Endothelial cell of umbilical vein (primary cell): ENCODE measurements at places on chromosomes 12 and 14. TPM values are rescaled to one million over a fixed set of nuclear protein-coding genes. Genes with fewer than 3 reads are reported as not detected.

DNA sequence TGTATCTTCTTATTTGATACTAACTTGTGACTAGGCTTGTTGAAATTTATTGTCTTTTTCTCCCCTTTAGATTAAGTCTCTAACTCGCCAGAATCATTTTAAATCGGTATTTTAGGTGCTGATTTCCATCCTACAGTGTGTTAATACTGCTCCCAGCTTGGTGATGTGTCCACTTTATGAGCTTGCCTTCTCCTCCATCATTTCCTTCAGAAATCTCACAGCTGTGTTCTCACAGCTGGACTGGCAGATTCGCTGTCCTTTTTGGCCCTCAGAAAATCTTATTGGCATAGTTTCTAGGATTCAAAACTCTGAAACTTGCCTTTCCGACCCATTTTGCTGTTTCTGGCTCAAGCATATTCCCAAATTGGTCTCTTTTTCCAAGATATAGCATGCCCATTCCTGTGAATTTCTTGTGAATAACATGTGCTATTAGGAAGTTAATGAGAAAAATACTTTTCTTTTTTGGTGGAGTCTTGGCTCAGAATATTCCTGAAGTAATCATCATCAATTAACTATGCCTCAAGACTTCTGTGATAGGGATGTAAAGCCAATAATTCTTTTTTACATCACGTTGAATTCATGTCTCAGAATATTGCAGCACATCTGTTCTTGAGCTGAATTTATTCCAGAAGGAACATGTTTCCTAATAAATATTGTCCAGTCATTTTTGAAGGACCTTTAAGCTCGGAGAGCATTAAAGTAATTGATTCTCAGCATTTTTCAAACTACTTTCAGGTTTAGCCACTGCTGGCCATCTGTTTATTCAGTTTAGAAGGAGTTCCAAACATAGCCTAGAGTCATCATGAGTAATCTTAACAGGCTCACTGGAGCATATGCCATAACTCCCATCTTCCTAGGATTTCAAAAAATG, 50.0 kb upstream of the USP44 start:
- no peak overlapping the region for H3K4me3 ChIP-seq
- peaks cover 24% of the 10 kb centered on the region for H3K4me1 ChIP-seq

DNA sequence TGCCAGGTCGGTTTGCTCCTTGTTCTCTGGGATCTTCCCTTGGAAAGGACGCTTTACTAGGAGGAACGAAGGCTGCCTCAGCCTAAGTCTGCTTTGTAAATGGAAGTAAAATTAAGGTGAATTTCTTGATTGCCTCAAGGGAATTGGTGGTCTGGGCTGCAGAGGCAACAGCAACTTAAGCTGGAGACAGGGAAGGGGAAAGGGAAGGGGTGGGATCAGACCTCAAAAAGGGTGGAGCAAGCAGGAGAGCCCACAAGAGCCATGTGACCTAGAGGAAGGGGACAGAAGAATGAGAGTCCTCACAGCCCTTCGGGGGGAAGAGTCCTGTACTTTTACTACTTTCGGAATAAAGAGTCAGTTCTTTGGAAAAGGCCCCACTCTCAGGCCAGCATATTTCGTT, 147.9 kb downstream of the PPM1H start:
- no peaks in the 10 kb centered on the region for H3K36me3 ChIP-seq
- H3K27ac ChIP-seq, result peak overlapping the region; percentile 99
- DNase-seq, result no peak
- peaks cover 62% of the 10 kb centered on the region for H3K4me1 ChIP-seq

- H3K36me3 ChIP-seq, result peaks cover 34% of the 10 kb centered on the region
- H3K27me3 ChIP-seq, result no peaks in the 10 kb centered on the region
- H3K4me1 ChIP-seq, result peaks cover 45% of the 10 kb centered on the region
- no peak overlapping the region for H3K27ac ChIP-seq
- DNase-seq, result no peak
Measured at GRCh38 chr12:51921017-51921725, 13.9 kb downstream of the ACVRL1 start.

DNA sequence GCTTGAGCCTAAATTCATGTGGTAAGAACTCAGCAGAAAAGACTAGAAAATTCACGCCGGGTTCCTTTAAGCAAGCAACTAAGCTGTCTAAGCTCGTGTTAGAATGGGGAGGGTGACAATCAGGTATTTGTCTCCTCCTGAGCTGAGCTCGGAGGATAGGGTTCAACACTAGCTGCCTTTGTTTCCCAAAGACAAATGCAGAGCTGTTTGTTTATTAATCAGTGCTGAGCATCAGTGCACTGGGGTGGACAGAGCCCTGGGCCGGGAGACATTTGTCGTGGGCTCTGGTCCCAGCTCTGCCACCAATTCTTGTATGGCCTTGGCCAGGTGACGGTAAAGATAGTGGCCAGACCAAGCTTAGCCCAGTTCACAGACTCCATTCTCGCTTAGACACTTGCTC, 43.7 kb downstream of the DEGS2 start:
- no peaks in the 10 kb centered on the region for H3K27me3 ChIP-seq
- no peaks in the 10 kb centered on the region for H3K4me1 ChIP-seq
- H3K36me3 ChIP-seq, result no peaks in the 10 kb centered on the region
- no peak overlapping the region for H3K27ac ChIP-seq

DNA sequence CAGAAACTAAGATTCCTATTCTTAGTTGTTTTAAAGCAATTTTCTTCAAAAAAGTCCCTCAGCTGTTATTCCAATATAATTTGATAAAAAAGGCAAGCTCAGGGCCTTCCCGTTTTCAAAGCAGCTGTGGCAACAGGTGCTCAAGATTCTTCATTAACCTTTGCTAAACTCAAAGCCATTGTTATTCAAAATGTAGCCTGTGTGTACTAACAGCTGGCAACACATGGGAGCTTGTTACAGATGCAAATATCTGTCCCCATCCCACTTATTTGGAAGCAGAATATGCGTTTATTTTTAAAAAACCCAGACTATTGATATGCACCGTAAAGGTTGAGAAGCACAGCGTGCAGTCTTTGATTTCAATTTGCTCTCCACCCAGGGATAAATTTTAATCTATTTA, 210.4 kb upstream of the SYT10 start:
- no peaks in the 10 kb centered on the region for H3K4me1 ChIP-seq
- no peaks in the 10 kb centered on the region for H3K27me3 ChIP-seq
- H3K27ac ChIP-seq, result no peak overlapping the region
- no peaks in the 10 kb centered on the region for H3K36me3 ChIP-seq
- DNase-seq, result no peak

DNA sequence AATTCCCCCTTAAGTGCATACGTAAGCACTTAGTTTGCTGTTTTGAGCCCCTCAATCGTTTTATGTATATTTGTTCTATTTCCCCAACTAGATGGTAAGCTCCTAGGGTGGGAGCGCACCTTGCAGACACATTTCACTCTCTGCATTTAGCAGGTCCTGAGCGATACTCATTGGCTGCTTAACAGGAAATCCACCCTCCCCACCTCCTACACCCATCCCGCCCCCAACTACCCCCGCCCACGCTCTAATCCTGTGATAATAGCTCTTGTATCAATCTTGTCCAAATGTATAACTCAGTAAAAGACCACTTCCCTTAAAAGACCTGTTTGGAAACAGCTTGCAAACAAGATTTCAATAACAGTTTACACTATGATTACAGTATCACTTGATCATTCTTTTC, 8.1 kb downstream of the LPAR5 start:
- no peak for DNase-seq
- H3K27me3 ChIP-seq, result peaks cover 2% of the 10 kb centered on the region
- no peak overlapping the region for H3K27ac ChIP-seq
- H3K4me1 ChIP-seq, result no peaks in the 10 kb centered on the region
- H3K4me3 ChIP-seq, result no peak overlapping the region

- H3K4me1 ChIP-seq, result no peaks in the 10 kb centered on the region
- DNase-seq, result no peak
- H3K4me3 ChIP-seq, result no peak overlapping the region
- no peak overlapping the region for H3K27ac ChIP-seq
- no peaks in the 10 kb centered on the region for H3K36me3 ChIP-seq
Measured at GRCh38 chr12:5000658-5001385, 42.9 kb upstream of the KCNA5 start.

GRCh38 chr12:54723379-54724256, 75.5 kb upstream of the DCD start:
- no peak overlapping the region for H3K27ac ChIP-seq
- DNase-seq, result peak; percentile 24
- H3K4me1 ChIP-seq, result no peaks in the 10 kb centered on the region
- H3K36me3 ChIP-seq, result no peaks in the 10 kb centered on the region
- H3K4me3 ChIP-seq, result no peak overlapping the region
- peaks cover 1% of the 10 kb centered on the region for H3K27me3 ChIP-seq

GRCh38 chr12:84507956-84508850, 404.4 kb downstream of the SLC6A15 start:
- no peak overlapping the region for H3K27ac ChIP-seq
- no peaks in the 10 kb centered on the region for H3K4me1 ChIP-seq
- no peak overlapping the region for H3K4me3 ChIP-seq
- no peak for DNase-seq

- H3K27me3 ChIP-seq, result peaks cover 3% of the 10 kb centered on the region
- no peaks in the 10 kb centered on the region for H3K4me1 ChIP-seq
- H3K27ac ChIP-seq, result no peak within 1 kb of the TSS
- no peak for DNase-seq
- H3K36me3 ChIP-seq, result no peaks in the 10 kb centered on the region
Measured at GRCh38 chr12:52651726-52652261, at the start of gene KRT2. Gene KRT2, minus strand, starts transcription at chr12:52652211. Its CDS starts 69 bp downstream, at chr12:52652142.

DNA sequence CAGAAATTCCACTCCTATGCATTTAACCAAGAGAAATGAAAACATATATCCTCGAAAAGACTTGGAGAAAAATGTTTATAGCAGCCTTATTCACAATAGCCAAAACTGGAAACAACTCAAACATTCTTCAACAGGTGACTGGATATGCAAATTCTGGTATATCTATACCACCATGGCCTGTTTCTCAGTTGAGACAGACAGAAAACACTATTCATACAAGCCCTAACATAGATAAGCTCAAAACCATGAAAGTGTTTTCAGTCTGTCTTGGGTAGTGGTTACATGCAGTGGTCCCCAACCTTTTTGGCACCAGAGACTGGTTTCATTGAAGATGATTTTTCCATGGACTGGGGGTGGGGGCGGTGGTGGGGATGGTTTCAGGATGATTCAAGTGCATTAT, 83.8 kb downstream of the SRGAP1 start:
- no peak for DNase-seq
- H3K27ac ChIP-seq, result no peak overlapping the region
- H3K36me3 ChIP-seq, result no peaks in the 10 kb centered on the region
- H3K27me3 ChIP-seq, result no peaks in the 10 kb centered on the region

GRCh38 chr14:61643555-61643954, 51.8 kb upstream of the HIF1A start:
- no peaks in the 10 kb centered on the region for H3K27me3 ChIP-seq
- H3K4me3 ChIP-seq, result no peak overlapping the region
- DNase-seq, result no peak
- no peaks in the 10 kb centered on the region for H3K36me3 ChIP-seq
- no peaks in the 10 kb centered on the region for H3K4me1 ChIP-seq
- H3K27ac ChIP-seq, result no peak overlapping the region

GRCh38 chr14:64447876-64448670, 17.2 kb upstream of the AKAP5 start:
- no peak overlapping the region for H3K27ac ChIP-seq
- DNase-seq, result no peak
- H3K4me3 ChIP-seq, result no peak overlapping the region
- H3K36me3 ChIP-seq, result peaks cover 4% of the 10 kb centered on the region

GRCh38 chr12:3542911-3543310, 51.9 kb downstream of the PRMT8 start:
- H3K27ac ChIP-seq, result no peak overlapping the region
- DNase-seq, result no peak
- peaks cover under 1% of the 10 kb centered on the region for H3K27me3 ChIP-seq
- H3K36me3 ChIP-seq, result no peaks in the 10 kb centered on the region
- H3K4me3 ChIP-seq, result no peak overlapping the region
- H3K4me1 ChIP-seq, result no peaks in the 10 kb centered on the region

GRCh38 chr14:58296726-58297125, 1.6 kb upstream of the ARID4A start:
- DNase-seq, result peak; percentile 33
- peak overlapping the region; percentile 70 for H3K4me3 ChIP-seq
- peaks cover 9% of the 10 kb centered on the region for H3K36me3 ChIP-seq
- no peaks in the 10 kb centered on the region for H3K27me3 ChIP-seq
- no peak overlapping the region for H3K27ac ChIP-seq

GRCh38 chr14:61478971-61479473, 157.6 kb downstream of the PRKCH start:
- H3K4me1 ChIP-seq, result peaks cover 48% of the 10 kb centered on the region
- H3K27me3 ChIP-seq, result no peaks in the 10 kb centered on the region
- no peak overlapping the region for H3K4me3 ChIP-seq

DNA sequence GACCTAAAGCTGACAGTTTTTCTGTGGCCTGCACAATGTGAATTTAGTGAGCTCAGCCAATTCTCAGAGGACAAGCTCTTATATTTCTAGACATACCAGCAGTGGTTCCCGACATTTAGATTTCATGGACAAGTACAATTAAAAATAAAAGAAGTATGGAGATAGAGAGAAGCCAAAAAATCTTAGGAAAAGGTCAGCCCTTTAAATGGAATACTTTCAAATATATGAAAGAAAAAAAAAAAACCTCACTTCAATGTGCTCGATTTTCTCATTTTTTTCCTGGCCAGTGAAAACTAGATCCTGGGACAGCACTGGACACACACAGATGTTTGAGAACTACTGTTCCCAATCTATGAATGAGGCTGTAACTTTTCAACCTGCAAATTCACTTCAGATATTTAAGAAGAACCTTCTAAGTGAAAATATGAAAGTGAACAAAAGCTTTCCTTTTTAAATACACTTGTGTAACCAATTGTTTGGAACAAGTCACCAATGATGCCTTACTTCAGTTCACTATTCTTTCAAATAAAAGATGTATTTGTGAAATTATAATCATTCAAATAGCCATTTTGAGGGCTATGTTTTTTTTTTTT, 109.4 kb downstream of the SLC38A1 start:
- H3K4me1 ChIP-seq, result peaks cover 1% of the 10 kb centered on the region
- no peaks in the 10 kb centered on the region for H3K27me3 ChIP-seq
- no peak overlapping the region for H3K27ac ChIP-seq

DNA sequence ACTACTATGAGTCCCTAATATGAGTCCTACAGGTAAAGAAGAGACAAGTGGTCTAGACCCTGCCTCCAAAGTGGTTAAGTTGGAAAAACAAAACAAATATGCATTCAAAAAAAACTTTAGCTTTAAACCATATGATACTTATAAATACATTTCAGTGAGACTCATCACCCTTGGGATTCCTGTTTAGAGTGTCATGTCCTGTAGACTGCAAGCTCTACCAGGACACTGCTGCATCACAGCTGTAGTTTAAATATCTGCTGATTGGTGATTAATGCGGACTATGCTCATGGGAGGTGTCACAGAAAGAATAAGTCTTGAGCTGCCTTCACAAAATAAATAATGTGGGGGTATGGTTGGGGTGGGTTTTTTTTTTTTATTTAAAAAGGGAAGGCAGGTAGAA, 8.8 kb upstream of the LGR5 start:
- H3K27me3 ChIP-seq, result no peaks in the 10 kb centered on the region
- H3K4me1 ChIP-seq, result no peaks in the 10 kb centered on the region
- no peak for DNase-seq

NKX2-1 gene
- not detected in 2 replicates for total RNA-seq

TESPA1 gene
- total RNA-seq, result not detected in 2 replicates

TFCP2 gene
- total RNA-seq, result 24.9 and 28.6 TPM in 2 replicates

VDR gene
- 0.48 and 0.73 TPM in 2 replicates for total RNA-seq

TMEM117 gene
- 2.7 and 3.8 TPM in 2 replicates for total RNA-seq

PSMB5 gene
- 214 and 236 TPM in 2 replicates for total RNA-seq

RNASE3 gene
- total RNA-seq, result not detected in 2 replicates
